Nephron progenitor cell (in vitro differentiated cells): ENCODE measurements at places on chromosomes 7 and 10.

DNA sequence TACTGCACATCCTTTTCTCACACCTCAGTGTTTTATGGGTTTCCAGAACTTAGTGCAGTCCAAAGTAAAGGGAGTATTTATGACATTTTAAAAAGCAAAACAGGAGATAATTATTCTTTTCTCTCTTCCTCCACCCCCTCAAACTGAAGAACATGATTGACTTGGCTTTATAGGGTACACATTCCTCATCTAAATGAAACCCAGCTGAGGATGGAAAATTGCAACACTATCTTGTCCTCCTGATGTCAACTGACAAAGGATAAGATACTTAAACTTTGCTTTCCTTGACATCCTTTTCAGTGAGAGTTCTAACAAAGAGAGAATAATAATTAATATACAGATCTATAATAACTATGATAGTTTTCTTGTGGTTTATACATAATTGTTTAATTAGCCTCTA, 299.1 kb downstream of the BBS9 start:
- no peak for DNase-seq
- H3K27ac ChIP-seq: no peak overlapping the region
- no peaks in the 10 kb centered on the region for H3K36me3 ChIP-seq
- H3K4me1 ChIP-seq: peaks cover 11% of the 10 kb centered on the region
- no peak overlapping the region for H3K4me3 ChIP-seq
- H3K27me3 ChIP-seq: peaks cover 4% of the 10 kb centered on the region

GRCh38 chr10:63901881-63902280, 380.7 kb downstream of the REEP3 start:
- H3K36me3 ChIP-seq: no peaks in the 10 kb centered on the region
- H3K27ac ChIP-seq: no peak overlapping the region
- no peak for DNase-seq
- no peaks in the 10 kb centered on the region for H3K27me3 ChIP-seq
- peaks cover 20% of the 10 kb centered on the region for H3K4me1 ChIP-seq

GRCh38 chr7:79822620-79823240, 311.9 kb upstream of the GNAI1 start:
- DNase-seq: no peak
- H3K4me1 ChIP-seq: peaks cover 4% of the 10 kb centered on the region
- no peaks in the 10 kb centered on the region for H3K36me3 ChIP-seq
- H3K4me3 ChIP-seq: no peak overlapping the region

DNA sequence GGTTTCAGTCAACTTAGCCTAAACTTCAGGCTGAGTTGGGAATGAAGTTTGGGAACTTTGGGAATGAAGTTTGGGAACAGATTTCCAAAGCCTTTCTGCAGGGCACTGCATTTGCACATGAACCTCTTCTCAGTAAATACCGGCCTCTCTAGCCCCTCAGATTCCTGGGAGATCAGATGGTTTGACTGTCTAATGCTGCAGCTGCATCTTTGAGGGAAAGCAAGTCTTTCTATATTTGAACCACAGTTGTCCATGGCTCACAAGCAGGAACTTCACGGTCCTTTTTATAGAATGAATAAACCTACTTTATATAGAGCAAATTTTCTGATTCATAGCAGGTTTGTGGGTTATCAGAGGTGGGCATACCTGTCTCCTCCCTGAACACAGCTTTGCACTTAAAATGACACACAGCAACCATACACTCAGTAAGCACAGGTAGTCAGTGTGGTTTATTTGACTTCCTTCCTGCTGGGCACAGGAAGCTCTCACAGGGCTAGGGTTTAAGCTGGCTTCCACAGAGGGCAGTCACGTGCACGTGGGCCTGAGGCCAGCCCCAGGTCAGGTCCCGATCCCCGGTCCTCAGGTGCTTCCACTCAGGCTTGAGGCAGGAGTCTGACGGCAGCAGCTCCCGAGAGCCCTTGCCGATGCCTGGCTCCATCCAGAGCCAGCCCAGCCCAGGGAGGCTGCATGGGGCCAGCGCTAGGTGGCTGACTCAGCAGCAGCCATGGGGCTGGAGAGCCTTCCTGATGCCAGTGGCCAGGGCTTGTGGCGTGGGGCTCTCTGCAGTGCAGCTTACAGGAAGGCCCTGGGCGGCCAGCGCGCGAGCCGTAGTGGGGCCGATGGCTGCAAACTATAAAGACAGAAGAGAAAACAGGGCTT, 12.8 kb upstream of the MMP21 start:
- H3K27ac ChIP-seq: no peak overlapping the region
- no peak for DNase-seq
- H3K4me1 ChIP-seq: peaks cover 29% of the 10 kb centered on the region
- peaks cover 46% of the 10 kb centered on the region for H3K36me3 ChIP-seq
- peaks cover 3% of the 10 kb centered on the region for H3K27me3 ChIP-seq

GRCh38 chr10:95035332-95036295, 33.7 kb downstream of the CYP2C8 start:
- H3K4me3 ChIP-seq: no peak overlapping the region
- H3K27me3 ChIP-seq: peaks cover 4% of the 10 kb centered on the region
- H3K36me3 ChIP-seq: no peaks in the 10 kb centered on the region
- no peak for DNase-seq
- H3K4me1 ChIP-seq: no peaks in the 10 kb centered on the region

DNA sequence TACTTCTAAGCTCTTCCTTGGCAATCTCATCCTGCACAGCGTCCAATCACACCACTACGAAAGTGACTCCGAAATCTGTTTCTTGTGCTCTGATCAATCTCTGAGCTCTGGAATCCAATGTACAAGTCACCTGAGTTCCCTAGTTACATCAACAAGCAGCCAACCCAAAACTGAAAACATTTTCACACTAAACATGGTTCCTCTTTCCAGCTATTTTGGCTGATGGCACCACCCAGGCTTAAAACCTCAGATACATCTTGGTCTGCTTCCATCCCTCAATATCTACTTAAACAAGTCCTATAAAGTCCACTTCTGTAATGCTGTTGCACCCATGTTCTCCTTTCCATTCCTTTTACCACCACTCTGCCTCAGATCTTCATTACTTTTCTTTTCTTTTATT, 3.6 kb downstream of the BLOC1S2 start:
- DNase-seq: no peak
- H3K4me3 ChIP-seq: no peak overlapping the region
- no peak overlapping the region for H3K27ac ChIP-seq
- no peaks in the 10 kb centered on the region for H3K27me3 ChIP-seq
- H3K4me1 ChIP-seq: peaks cover 24% of the 10 kb centered on the region

DNA sequence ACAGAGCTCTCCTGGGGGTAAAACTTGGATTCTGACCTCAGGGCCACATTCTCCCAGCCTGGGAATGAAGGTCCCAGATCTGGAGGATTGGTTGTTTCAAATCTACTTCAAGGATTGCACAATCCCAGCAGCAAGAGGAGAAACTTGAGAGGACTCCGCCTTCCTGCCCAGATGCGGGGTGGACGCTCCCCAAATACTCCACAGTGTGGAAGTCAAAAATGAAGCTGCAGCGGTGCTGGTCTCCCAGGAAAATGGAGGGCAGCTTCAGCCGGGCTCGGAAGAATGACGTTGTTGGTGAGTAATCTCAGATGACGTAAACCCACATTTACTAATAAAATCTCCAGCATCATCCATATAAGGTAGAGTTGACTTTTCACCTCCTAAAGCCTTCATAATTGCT, 31.5 kb upstream of the PPP2R2D start:
- H3K4me1 ChIP-seq: peaks cover 6% of the 10 kb centered on the region
- DNase-seq: no peak
- H3K27ac ChIP-seq: no peak overlapping the region
- H3K36me3 ChIP-seq: no peaks in the 10 kb centered on the region
- H3K4me3 ChIP-seq: no peak overlapping the region

- H3K27me3 ChIP-seq: peaks cover 3% of the 10 kb centered on the region
- no peak overlapping the region for H3K4me3 ChIP-seq
- H3K4me1 ChIP-seq: peaks cover 6% of the 10 kb centered on the region
These were observed 1.7 kb downstream of the PLEKHS1 start for GRCh38 chr10:113753020-113753692.

- peak overlapping the region; percentile 14 for H3K27ac ChIP-seq
- H3K4me3 ChIP-seq: no peak overlapping the region
- H3K36me3 ChIP-seq: no peaks in the 10 kb centered on the region
- H3K4me1 ChIP-seq: peaks cover 22% of the 10 kb centered on the region
- no peak for DNase-seq
These were observed 8.9 kb downstream of the CUBN start for GRCh38 chr10:17120694-17121093.

- DNase-seq: no peak
- H3K4me3 ChIP-seq: no peak overlapping the region
- peaks cover 17% of the 10 kb centered on the region for H3K27me3 ChIP-seq
- H3K4me1 ChIP-seq: no peaks in the 10 kb centered on the region
These were observed 139.9 kb upstream of the ADCY1 start for GRCh38 chr7:45434167-45434784.

- peaks cover 3% of the 10 kb centered on the region for H3K27me3 ChIP-seq
- no peak overlapping the region for H3K27ac ChIP-seq
- H3K36me3 ChIP-seq: peaks cover 5% of the 10 kb centered on the region
- H3K4me1 ChIP-seq: peaks cover 63% of the 10 kb centered on the region
- DNase-seq: no peak
These were observed 136.6 kb downstream of the ARID5B start for GRCh38 chr10:62037890-62038608.

DNA sequence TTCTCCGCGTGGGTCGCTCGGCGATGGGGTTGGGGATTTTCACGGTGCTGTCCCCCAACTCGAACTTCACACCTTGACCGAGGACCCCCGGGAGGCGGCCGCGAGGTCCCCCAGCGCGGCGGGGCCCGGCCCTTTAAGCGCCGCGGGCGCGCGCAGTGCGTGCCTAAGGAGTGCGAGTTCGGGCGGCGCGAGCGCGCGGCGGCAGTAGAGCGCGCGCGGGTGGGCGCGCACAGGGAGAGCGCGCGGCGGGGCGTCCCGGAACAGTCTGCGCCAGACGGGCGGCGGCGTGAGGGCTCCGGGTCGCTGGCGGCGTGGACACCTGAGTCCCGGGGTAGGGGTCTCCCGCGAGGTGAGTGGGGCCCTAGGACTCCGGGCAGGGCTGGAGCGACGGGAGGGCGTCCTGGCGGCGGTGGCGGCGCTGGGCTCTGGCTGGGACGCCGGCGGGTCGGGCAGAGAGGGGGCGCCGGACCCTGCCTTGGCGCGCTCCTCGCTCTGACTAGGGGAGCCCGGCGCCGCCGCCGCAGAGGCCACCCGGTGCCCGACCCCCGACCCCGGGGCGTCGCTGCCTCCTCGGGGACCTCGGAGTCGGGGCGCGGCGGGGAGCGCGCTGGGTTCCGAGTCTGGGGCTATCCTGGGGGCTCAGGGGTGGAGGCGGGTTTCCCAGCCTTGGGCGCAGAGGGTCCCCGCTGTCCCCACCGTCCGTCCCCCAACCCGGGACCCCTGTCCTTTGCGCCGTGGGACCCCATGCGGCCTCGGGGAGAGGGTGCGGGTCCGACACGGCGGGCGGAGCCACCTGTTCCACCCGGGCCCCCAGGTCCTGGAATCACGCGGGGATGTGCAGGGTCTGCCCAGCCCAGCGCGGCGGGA, at the start of gene PROSER2:
PROSER2 (plus strand) TSS at position 235 of the 867 bp plus-strand sequence. CDS start 28,722 bp downstream, outside the sequence.
- H3K27ac ChIP-seq: no peak within 1 kb of the TSS
- H3K27me3 ChIP-seq: peaks cover 60% of the 10 kb centered on the region
- H3K36me3 ChIP-seq: no peaks in the 10 kb centered on the region
- peak; percentile 73 for DNase-seq
- peaks cover 10% of the 10 kb centered on the region for H3K4me1 ChIP-seq

GRCh38 chr7:111393011-111393754, 169.1 kb downstream of the IMMP2L start:
- H3K4me1 ChIP-seq: peaks cover 42% of the 10 kb centered on the region
- peak overlapping the region; percentile 98 for H3K27ac ChIP-seq

DNA sequence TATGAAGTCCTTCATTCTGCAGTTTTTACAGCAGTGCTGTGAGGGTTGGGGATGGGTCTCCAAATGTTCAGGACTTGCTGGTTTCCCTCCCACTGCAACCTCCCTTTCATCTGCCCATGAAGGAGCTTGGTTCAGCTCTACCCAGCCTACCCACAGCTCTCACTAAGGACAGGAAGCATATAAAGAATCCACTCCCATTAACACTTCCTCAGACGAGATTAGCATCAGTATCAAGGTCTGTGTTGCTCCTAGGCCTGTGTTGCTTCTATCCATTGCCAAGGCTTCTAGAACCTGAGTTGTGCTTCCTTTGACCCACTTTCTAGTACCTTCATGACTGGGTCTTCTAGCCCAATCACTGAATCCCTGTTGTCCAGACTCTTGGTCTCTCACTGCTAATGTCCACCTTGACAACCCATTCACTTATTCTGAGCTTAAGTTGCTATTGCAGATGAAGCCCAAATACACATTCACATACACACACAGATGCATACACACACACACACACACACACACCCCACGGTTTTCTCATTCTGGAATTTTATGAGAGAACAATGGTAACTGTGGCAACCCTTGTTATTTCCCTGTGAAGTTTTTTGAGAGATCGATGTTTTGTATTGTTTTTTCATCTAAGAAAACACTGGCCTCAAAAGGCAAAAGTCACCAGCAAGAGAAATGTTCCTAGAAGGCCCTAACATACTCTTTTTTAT, 248.1 kb downstream of the MTERF1 start:
- H3K4me1 ChIP-seq: no peaks in the 10 kb centered on the region
- H3K4me3 ChIP-seq: no peak overlapping the region
- no peaks in the 10 kb centered on the region for H3K27me3 ChIP-seq
- no peaks in the 10 kb centered on the region for H3K36me3 ChIP-seq

DNA sequence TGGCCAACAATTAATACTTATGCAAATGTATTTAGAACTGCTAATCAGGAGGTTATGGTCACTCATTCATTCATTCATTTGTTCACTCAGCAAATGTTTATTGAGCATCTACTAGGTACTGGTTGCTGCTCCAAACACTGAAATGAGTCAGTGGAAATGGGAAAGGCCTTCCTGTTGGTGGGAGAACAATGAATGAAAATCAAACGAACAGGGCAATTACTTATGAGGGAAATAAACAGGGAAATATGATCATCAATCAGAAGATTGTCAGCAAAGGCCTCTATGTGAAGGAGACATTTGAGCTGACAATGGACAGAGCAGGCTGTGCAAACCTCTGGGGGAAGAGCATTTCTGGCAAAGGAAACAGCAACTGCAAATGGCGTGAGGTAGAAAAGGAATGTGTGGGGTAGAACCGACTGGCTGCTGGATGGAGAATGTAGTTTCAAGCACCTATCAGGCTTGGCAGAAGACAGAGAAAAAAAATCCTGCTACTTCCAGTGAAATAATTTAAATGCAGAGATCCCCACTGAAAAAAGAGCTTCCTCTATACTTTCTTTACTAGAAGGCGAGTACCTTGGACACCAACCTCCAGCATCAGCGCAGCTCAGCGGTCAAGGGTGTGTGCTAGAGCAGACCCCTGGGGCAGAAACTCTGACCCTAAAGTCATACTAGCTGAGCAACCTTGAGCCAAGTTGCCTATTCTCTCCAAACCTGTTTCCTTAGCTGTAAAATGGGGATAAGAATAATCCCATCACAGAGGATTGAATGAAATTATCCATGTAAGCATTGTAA, 108.8 kb upstream of the EEPD1 start:
- no peaks in the 10 kb centered on the region for H3K36me3 ChIP-seq
- DNase-seq: no peak
- H3K4me3 ChIP-seq: no peak overlapping the region
- peaks cover 24% of the 10 kb centered on the region for H3K4me1 ChIP-seq
- H3K27me3 ChIP-seq: peaks cover 5% of the 10 kb centered on the region

GRCh38 chr10:76915316-76915715, 722.3 kb downstream of the KCNMA1 start:
- peaks cover 5% of the 10 kb centered on the region for H3K4me1 ChIP-seq
- H3K27ac ChIP-seq: no peak overlapping the region
- no peak overlapping the region for H3K4me3 ChIP-seq
- H3K36me3 ChIP-seq: no peaks in the 10 kb centered on the region
- H3K27me3 ChIP-seq: peaks cover 10% of the 10 kb centered on the region
